Stimulated activated CD8-positive, alpha-beta memory T cell treated with anti-CD3 and anti-CD28 coated beads, Interleukin-15, amount 100 ng/mL, for 24 hours (primary cell): ENCODE measurements at places on chromosomes 2 and 18.

- DNase-seq = no peak
Observed at GRCh38 chr2:238009563-238009962, 42.7 kb downstream of the UBE2F start.

- no peak for DNase-seq
Observed at GRCh38 chr2:182868054-182868796, 1.8 kb upstream of the FRZB start.

- no peak for DNase-seq
Observed at GRCh38 chr2:172836347-172836821, 100.7 kb downstream of the RAPGEF4 start.

DNA sequence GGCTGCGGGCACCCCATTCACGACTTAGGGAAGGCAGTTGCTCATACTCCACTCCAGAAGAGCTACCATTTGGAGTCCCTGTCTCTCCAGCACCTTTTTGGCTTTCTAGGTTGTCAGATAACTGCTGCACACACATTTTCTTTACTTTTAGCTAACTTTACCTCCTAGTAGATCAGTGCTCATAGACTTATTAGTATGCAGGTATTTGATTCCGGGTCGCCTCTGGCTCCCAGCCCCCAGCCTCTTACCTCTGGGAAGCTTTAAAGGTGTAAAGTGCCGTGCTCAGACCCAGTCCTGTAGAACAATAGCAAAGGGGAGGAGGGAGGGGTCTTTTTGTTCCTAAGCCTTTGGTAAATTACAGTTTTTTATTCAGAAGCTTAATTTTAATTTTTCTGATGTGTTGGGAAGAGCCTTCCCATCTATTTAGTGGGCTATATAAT lies 102.9 kb downstream of the SPTBN1 start:
- no peak for DNase-seq

- DNase-seq = no peak
Observed at GRCh38 chr2:203648273-203648672, 58.2 kb upstream of the CD28 start.

DNA sequence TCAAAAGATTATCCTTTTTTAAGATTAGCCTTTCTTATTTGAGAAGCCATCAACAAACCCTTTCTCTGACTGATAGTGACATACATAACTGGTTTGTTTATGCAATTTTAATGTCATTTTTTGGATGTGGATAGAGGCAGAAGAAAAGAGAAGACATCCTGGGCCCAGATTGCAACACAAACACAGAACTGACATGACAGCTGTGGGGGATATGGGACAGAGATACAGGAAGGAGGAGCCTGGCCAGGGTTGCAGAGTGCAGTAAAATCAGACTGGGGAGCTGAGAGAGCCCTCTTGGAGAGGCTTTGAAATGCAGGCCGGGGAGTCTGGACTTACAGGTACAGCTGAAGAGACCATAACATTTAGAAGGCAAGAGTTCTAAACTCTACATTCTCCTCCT lies 65.1 kb downstream of the SIGLEC15 start:
- DNase-seq = no peak

DNA sequence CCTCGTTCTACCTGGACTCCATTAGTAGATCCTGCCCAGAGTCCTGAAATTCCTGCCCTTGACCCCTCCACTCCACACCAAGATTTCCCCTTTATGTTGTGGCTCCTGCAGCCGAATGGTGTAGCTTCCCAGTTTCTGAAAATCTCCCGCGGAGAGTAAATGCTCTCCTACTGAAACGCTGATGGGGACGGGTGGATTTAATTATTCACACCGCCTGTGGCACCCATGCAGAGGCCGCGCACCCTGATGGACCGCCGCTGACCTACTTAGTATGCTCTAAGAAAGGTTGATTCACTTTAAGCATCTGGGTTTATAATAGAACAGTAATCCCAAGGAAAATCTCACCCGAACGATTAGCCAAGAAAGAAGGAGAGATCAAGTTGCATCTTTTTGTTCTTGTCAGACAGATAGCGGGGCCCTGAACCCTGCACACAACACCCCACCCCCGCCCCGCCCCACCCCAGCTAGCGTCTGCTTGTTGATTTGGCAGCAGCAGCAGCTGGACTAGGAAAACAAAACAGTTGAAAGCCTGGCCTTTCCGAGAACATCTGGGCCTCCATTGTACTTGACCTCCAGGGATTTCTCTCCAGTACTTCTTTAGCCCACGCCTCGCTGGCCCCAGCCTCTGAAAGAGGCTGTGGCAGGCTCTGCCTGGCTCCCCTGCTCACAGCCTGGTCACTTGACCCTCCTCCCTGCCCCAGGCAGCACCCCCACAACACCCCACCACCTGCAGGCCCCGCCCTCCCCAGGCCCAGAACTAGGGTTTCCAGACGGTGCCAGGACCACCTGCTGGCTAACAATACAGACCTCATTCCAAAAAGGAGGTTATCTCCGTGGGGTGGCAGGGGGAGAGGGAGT lies 53.6 kb downstream of the DPYSL5 start:
- DNase-seq = no peak

DNA sequence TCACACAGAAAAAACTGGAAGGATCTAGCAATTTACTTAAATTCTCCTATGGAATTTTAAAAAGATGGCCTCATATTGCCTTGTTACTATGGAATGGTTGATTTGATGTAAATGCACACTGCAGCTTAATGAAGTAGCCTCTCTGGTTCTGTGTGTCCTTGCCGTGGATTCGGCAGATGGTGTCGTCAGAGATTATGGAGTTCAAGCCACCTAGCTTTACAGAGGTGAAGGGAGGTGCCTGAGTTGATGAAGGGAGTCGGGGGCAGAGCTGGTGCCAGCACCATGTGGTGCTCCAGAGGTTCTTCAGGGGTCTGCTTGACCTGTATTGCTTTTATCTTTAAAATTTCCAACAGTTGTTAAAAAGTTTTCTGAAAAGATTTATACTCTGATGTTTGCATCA lies 48.8 kb downstream of the ASAP2 start:
- no peak for DNase-seq

DNA sequence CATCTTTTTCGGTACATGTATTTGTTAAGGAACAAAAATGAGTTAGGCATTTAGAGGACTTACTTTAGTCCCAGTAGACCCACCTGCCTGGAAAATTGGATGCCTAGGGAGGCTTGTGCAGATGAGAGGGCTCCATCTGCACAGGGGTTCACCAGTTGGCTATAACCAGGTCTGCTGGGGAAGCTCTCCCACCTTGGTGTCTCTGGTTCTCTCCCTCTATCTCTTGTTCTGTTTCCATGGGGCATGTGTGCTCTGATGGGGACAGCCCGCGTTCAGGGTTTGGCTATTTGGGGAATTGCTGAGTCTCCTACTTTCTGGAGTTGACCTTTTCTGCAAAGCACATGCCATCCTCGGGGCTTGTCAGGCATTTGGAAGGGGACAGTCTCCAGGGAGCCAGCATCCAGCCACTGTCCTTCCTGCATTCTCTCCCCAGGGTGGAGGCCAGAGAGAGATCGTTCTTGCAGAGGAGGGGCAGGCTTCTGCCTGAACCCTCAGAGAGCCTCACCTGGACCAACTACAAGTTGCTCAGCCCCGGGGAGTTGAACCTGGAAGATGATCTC lies 157.3 kb downstream of the KLHL29 start:
- DNase-seq = no peak

DNA sequence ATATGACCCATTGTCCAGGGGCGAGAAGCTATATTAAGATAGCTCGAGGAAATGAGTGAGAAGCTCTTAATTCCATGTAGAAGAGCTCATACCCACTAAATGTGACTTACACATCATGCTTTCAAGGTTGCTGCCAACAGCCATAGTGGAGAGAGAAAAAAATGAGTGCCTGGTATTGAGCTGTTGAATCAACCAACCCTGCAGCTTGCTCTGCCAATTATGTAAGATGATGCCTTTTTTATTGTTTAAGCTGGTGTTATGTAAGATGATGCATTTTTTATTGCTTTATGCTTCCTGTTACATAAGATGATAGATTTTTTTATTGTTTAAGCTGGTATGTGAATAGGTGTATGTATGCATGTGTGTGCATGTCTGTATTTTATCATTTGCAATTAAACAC lies 228.2 kb downstream of the CCDC178 start:
- no peak for DNase-seq

- DNase-seq = no peak
Observed at GRCh38 chr2:131115752-131116151, 10.6 kb downstream of the PLEKHB2 start.

GRCh38 chr2:101729521-101730190 lies 32.1 kb downstream of the MAP4K4 start:
- no peak for DNase-seq

- no peak for DNase-seq
Observed at GRCh38 chr2:147827088-147827375, 17.8 kb upstream of the ACVR2A start.

DNA sequence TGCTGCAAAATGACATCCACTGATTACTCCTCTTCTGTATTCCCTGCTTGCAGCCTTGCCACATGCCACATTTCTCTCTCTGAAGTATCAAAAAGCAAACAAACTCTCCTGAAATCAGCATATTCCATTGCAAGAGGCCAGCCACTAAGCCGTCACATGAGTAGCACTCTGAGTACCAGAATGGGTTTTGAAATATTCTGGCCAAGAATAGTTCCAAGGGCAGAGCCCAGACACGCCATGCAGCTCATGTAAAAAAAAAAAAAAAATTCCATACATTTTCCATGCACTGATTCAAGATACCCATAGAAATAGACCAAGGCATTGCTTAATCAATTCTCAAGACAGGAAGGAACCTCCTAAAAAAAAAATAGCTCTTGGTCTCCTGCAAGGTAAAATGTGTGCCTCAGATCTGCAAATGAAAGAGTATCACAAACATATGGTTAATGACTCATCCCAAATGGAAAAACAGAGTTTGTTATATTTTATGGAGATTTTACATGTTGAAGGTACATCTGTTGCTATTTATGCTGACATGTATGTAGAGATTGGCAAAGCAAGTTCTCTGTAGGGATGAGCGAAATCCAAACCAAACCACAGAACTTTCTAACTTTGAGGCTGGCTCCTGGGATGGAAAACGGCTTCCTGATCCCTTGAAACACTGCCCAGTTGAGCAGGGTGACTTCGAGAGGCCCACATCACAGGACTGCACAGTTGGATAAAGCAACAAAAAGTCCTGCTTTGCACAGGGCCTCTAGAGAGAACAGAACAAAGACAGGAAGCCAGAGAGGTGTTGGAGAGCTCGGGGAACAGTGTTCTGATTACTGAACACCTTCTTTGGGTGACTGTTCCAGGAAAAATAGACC lies 346.2 kb downstream of the ZNF521 start:
- DNase-seq = no peak

GRCh38 chr18:74528913-74529312 lies 5.4 kb upstream of the CNDP1 start:
- DNase-seq = no peak

GRCh38 chr2:99863236-99863902 lies 279.0 kb downstream of the AFF3 start:
- no peak for DNase-seq

- no peak for DNase-seq
Observed at GRCh38 chr18:59387687-59388565, 28.9 kb upstream of the LMAN1 start.

DNA sequence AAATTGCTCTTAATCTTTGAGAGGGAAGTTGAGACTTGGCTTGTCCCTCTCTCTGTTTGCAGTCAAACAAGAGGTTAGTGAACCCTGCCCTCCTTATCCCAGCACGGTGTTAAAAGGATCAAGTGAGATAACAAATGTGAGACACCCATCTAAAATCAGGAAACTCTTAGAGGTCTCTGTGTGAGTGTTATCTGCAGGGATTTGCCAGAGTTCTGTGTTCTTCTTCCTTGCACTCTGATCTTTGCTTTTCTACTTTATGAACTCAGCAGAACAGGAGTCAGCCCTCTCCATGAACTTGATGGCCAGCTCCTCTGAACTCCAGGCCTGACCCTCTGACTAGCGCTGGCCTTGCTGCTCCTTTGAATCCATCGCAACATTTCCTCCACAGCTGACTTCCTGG lies 123.8 kb downstream of the NCKAP5 start:
- no peak for DNase-seq

DNA sequence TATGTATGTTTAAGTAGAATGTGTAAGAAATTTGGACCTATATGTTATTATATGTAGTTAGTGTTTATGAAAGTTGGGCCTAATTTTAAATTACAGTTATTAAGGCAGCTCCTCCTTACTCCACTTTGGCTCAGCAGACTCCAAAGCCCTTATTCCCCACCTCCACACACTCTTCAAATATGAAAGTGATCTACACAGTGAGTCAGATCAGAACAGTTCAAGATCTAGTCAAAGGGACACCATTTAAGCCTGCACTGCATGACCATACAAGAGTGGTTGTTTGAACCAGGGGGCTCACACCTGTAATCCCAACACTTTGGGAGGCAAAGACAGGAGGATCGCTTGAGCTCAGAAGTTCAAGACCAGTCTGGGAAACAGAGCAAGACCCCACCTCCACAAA lies 21.2 kb upstream of the PMAIP1 start:
- no peak for DNase-seq

DNA sequence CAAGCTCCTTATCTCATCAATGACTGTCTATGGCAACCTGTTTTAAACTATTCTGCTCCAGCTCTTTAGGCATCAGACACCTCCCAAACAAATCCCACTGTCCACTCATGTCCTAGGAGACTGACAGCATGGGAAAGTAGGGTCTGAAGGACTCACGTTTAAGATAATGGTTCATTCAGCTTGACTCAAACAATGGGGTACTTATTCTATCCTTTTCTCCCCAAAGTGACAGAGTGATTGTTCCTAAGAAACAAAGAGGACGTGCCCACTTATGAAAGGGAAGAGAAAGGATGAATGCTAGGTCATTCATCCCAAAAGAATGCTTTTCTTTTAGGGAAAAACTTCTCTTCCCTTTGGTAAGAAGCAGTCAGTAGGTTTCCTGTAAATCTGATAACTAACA lies 41.9 kb downstream of the ALK start:
- DNase-seq = no peak
